ENCODE measurements at places on chromosomes 6 and 20.

DNA sequence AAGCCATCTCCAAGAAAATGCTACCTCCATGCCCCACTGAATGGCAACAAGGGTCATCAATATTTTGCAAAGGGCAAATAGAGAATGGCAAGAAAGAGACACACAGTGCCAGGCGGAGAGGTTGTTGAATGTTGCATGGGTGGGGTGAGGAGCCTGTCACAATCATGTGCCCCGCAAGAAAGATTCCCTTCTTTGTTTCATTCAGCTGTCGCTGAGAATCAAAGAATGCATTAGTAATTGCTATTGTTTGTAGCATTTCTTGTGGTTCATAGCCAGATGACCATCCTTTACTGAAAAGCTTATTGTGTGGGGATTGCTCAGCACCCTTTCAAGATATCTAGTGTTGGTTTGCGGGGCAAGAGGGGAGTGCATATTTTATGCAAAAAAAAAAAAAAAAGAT is 166.5 kb upstream of the QKI start:
- ATAC-seq: no peak

DNA sequence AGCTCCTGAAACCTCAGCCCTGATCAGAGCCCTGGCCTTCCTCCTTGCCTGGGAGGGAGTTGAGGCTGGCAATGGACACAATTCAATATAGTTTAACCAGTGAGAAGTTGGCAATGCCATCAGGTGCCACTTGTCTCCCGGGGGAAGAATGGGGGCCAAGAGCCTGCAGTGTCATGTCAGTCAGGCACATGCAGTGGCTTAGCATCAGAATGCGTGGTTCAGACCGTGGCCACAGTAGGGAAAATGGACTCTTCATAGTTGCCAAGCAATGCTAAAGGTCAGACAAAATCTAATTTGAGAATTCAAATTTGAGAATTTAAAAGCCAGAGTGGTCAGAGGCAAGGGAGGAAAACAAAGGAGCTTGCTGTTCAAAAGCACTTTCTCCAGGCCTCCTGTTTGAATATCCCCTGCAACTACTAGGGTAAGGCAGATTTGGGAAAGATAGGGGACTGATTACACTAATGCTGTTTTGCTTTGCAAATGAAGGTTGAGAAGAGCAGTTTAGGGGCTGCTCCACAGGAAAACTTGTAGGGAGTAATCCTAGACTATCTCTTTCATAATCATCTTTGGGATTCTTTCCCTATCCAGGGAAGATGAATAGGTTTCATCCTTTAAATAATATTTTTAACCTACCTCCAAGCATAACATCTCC is 33.1 kb upstream of the CLIC5 start:
- ATAC-seq: no peak

- no peak for ATAC-seq
These were observed 51.3 kb upstream of the ARMC2 start for GRCh38 chr6:108796875-108797274.

- ATAC-seq: peak; percentile 81
These were observed 50.6 kb downstream of the LAMA4 start for GRCh38 chr6:112203577-112204349.

DNA sequence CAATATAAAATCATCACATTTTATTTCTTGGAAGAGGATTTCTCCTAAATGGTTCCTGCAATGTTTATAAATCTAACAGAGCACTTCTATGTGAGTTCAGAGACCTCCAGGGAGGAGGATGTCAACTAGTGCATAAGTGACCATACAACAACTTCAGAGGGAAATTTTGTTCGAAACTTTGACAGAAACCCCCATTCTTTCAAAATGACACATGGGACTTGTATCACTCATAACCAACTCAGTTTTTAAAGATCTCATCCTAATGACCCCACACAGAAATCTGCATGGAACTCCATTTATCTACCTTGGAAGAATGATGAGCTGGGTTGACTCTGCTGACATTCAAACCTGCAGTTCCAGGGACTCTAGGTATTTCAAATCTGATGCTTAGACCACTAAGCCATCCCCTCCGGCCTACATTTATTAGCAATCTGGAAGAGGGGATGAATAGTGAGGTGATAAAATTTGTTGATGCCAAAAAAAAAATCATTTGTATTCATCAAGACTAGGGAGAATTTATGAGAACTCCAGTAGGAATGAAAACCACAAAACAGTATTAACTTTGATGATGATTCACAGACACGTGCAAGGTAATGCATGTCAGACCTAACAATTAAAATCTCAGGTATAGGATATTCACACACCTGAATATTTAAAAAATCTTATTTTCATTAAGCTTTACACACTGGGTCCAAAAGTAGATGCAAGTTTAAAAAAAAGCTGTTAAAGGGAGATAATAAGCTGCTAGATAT is 153.0 kb downstream of the REV3L start:
- ATAC-seq: peak; percentile 24

GRCh38 chr6:286681-287488 is 5.4 kb upstream of the DUSP22 start:
- no peak for ATAC-seq

DNA sequence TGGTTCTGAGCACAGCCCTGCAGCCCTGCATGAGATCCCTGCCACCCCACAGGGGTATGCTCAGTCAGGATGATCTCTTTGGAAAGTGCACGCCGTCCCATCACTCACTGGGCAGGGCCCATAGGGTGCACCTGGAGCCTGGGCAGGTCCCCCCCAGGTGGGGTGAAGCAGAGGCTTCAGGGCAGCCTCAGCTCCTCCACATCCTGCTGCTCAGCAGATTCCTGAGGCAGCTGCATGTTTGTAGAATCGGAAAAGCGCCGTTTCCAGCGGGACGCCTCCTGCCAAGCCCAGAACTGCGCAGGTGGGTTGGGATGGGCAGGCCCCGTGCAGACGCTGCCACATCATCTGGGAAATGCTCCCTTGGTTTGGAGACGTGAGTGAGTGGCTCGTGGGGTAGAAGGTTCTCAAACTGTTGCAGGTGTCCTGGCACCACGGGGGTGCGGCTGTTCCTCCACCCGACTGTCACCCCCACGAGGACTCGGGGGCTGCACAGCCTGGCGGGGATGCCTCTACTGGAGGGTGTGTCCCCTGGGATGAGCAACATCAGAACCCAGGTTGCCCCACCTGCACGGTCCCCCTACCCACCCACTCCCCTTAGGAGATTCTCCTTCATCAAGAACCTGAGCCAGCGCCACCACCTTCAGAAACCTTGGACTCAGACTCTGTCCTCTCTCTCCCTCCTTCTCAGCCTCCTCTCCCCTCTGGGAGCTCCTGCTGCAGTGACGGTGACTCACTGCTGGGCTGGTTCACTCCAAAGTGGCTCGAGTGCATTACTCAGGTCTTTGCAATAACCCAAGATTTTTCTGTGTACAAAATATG is 334.1 kb downstream of the TAF4 start:
- ATAC-seq: no peak

- ATAC-seq: no peak
These were observed 423.6 kb downstream of the HAO1 start for GRCh38 chr20:7516621-7517111.

DNA sequence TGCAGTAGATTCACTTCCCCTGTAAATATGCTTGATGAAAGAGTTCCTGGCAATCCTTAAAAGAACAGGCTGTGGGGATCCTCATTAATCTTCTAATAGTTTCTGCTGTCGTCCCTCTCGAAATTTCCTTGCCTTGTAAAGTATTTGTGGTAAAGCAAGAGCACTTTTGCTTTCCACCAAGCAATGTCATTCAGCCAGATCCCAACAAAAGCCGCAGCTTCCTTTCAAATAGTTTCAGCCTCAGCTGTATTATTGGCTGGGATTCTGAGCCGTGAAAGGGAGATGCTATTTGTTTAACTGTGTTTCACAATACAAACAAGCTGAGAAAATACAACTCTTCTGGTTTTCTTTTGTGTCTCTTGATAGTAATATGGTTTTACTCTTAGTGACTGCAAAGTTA is 48.9 kb upstream of the EPHA7 start:
- ATAC-seq: no peak

GRCh38 chr6:18962361-18962905 is 575.3 kb downstream of the RNF144B start:
- ATAC-seq: no peak

- no peak for ATAC-seq
These were observed 38.6 kb downstream of the SLC9A8 start for GRCh38 chr20:49851231-49851705.

DNA sequence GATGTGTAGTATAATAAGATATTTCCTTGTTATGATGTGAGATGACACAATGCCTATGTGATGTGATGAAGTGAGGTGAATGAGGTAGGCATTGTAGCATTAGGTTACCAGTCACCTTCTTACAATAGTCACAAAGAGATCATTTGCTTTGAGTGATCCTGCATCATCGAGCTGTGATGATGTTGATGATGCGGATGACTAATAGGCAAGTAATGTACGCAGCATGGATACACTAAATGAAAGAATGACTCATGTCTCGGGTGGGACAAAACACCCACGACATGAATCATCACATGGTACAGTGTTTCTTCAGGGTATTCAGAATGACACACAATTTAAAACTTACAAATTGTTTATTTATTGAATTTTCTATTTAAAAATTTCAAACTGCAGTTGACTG is 806.3 kb upstream of the GJE1 start:
- ATAC-seq: peak; percentile 100

DNA sequence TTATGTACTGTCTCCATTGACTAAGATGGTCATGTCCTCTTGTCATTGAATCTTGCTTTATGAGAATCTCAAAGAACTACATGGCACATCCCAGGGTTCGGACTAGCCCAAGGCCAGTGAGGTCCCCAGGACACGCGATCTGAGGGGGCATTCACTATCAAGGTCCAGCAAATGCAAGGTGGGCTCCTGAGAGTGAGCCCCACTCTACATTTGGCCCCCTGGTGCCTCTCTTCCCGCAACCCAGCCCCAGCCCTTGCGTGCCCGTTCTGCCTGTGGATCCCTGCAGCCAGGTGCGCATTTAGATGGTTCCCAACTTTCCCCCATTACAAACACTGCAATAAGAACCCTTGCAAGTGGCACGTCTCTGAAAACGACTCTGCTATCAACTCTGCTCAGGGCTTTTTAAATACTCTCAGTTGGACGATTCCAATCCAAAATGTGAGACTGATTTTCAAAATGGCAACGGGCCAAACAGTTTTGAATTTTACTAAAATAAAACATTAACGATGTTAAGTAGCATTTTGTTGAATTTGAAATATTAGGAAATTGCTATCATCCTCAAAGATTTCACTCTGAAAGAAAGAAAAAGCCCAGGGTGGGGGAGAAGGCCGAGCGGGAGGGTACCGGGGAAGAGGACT is 59.6 kb downstream of the NFATC2 start:
- ATAC-seq: no peak

GRCh38 chr6:46773201-46773855 is 19.9 kb upstream of the MEP1A start:
- no peak for ATAC-seq

DNA sequence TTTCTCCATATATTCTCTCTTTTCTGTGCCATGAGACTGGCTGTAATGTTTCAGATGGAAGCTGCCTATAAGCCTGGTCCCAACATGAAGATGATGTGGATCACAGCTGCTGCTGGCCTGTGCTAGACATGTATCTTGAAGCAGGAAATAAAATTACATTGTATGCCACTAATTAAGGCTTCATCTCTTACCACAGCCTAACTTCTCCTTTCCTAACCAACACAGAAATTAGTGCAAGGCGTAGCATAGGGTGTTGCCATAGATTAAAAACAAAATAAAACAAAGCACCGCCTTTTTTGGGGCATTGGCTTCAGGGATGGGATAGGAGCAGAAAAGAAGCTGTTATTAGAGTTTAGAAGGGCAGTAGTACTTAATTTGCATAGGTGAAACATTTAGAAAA is 4.7 kb upstream of the SLC17A4 start:
- ATAC-seq: no peak

DNA sequence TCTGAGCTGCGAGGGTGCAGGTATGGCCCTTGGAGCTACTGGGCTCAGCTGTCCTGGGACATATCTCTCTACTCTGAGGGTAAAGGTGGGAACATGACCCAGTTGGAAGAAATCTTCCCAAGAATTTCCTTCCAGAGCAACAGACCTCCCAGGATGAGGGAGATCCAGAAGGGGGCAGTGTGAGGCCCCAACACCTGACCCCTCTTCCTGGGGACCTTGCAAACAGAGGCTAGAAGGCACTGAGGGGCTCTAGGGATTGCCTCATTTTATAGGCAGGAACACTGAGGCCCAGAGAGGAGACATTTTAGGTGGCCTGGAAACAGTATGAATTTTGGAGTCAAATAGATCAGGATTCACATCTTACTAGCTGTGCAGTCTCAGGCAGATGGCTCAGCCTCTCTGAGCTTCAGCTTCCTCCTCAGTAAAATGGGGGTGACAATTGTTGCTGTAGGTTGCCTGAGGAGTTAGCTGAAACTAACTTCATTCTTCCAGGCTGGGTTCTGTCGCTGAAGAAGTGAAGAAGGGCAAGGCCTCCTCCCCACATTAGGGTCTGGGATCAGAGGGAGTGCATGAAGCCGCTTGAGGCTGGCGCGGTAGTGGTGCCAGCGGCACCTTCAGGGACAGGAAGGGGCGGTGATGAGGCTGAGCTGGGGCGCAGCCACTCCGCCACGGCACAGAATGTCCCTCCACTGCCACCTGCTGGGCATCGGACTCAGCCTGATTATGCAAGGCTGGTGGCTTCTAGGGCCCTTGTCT is 11.4 kb downstream of the KCNK17 start:
- peak; percentile 95 for ATAC-seq

- no peak for ATAC-seq
These were observed 15.6 kb downstream of the KCNS1 start for GRCh38 chr20:45085289-45085688.

- no peak for ATAC-seq
These were observed 89.6 kb downstream of the FHL5 start for GRCh38 chr6:96652552-96652951.

DNA sequence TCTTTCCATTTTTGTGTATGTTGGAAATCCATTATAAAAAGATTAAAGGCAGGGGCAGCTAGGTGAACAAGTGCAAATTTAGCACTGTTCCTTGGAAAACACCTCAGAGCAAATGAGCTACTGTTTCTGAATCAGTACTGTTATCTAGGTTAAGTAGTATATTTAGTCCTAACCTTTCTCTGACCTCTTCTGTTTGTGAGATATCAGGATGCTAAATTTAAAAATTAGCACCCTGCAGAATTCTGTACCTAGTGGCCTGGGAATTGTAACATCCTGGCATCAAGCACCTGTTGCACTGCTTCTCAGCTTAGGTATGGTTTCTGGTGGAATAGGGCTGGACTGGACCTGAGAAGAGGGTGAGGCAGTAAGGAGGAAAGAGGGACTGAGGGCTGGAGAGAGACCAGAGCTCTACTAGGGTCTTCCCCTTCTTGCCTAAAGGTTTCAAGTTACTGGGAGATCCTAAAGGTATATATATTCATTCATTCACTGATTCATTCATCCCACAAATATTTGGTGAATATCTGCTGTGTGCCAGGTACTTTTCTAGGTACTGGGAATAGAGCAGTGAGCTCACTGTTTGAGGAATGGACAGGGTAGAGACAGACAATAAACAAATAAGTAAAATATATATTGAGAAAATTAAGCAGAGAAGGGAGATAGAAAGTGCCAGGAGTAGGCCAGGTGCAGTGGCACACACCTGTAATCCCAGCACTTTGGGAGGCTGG is 5.2 kb downstream of the ZNF76 start:
- no peak for ATAC-seq

All from activated T-helper 17 cell treated with anti-CD3 and anti-CD28 coated beads, Interleukin-2, amount 50 U/mL, for 72 hours (primary cell).